Activated CD8-positive, alpha-beta memory T cell treated with anti-CD3 and anti-CD28 coated beads, Interleukin-2, amount 50 U/mL, for 48 hours (primary cell): ENCODE measurements at places on chromosomes 13 and 19.

DNA sequence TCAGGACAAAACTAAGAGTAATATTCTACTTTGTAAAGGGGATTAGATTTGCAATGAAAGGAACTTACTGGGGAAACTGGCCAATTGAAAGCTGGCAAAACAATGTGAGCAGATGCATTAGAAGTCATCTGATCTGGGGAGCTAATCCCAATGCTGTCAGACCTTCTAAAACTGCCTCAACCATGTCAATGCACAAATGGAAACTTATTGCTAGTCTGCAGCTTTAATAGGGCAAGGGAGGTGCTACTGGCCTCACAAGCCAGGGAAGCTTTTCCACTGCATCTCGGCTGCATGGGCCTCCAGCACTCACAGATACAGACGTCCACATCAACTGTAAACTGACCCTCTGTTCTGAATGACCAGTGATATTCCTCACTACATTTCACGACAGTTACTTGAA is 154.2 kb downstream of the LHFPL6 start:
- no peak for DNase-seq

GRCh38 chr19:16944626-16945363 is 56.0 kb downstream of the F2RL3 start:
- no peak for DNase-seq

- DNase-seq: no peak
These were observed 503.4 kb downstream of the TBC1D4 start for GRCh38 chr13:74978591-74978990.

- DNase-seq: no peak
These were observed 15.6 kb upstream of the DHRS12 start for GRCh38 chr13:51819544-51819943.

GRCh38 chr13:112859128-112859816 is 109.7 kb upstream of the MCF2L start:
- no peak for DNase-seq
